ENCODE measurements at places on chromosomes 1 and 21.
A peak's percentile ranks its signal among the peaks of the same experiment; 100 is the strongest.

DNA sequence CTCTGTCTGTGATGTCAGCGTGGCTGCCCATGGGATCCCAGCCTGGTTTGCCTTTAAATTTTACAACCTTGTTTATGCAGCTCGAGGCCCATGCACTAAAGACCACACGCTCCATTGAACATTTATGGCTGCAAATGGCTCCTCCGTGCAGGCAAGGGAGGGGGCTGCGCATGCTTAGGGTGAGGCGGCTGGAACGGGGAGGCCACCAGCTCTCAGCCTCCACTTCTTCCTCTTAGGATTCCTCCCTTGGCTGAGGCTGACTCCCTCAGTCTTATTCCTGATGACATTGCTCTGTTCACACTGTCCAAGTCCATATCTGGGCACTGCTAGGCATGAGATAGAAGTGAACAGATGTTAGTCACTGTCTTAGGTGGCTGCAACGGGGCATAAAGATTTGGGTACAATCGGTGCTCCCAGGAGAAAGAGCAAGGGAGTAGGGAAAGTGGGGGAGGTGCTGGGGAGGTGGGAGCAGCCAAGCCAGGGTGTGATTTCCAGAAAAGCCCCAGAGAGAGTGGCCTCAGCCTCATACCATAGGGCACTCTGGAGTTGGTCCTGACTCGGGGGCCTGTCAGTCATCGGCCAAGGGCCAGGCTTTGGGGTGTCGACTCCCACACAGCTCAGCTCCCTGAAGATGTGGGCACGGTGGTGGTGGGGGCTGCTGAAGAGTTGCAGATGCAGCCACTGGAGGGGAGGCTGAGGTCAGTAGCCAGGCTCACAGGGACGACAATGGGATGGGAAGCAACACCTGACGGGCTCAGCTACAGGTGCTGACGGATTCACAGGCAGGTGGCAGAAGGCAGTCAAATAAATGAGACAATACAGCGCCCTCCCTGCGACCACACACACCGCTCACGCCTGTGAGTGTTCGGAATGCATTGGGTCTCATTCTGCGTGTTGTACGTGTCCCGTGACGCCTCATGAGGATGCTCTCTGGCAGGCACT lies 37.3 kb upstream of the ACTL8 start:
- DNase-seq, result no peak

DNA sequence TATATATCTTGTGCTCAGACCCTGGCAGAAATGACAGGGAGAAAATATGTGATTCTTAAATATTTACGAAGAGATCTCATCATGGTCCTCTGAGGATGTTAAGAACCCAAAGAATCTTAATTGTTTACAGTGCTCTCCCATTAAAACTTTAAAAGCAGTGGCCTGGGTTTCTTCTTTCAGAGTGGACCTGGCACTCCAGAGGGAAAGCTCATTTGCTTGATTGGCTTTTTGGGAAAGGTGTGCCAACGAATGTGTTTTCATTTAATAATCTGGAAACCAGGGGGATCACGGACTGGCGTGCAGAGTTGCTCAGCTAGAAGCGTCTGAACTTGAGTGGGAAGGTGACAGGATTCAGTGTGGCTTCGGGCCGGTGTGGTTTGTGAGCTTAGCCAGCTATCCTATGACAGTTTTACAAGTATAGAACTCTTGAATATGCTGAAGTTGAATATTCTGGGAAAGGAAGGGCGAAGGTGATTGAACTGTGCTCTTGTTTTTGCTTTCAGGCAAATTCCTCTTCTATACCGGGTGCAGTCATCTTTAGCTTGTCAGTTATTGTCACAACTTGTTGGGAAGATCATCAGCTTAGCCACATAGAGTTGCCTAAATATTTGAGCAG lies 154.8 kb downstream of the C1orf21 start:
- DNase-seq, result no peak

GRCh38 chr1:207051191-207051943 lies at the start of gene YOD1:
Gene YOD1 (minus strand): TSS chr1:207051208. CDS start chr1:207051030, 178 bp downstream.
- no peak for DNase-seq

- peak; percentile 54 for DNase-seq
Observed at GRCh38 chr21:39314143-39315027, 953 bp upstream of the BRWD1 start.

- peak; percentile 24 for DNase-seq
Observed at GRCh38 chr1:114671011-114671938, 1.4 kb upstream of the DENND2C start.

- peak; percentile 39 for DNase-seq
Observed at GRCh38 chr1:175174309-175175102, 18.1 kb downstream of the KIAA0040 start.

- DNase-seq, result no peak
Observed at GRCh38 chr1:22855668-22856606, 116.7 kb downstream of the LACTBL1 start.

DNA sequence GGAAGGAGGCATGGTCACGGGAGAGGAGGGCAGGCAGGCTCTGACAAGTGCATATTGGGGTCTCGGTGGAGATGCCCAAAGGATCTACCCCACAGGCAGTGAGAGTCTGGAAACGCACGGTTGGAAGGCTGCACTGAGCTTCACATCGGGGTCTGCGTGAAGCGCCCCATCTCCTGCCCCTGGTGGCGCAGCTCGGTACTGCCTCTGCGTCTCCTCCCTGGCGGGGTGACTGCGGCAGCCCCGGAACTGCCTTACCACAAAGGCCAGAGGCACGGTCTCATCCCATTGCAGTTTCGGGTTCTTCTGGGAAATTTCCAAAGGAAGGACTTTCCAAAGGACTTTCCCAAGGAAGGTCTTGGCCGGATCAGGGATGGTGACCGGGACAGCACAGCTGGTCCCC lies 69.2 kb upstream of the AJAP1 start:
- DNase-seq, result peak; percentile 1

GRCh38 chr1:207659545-207660153 lies 14.7 kb downstream of the CR1L start:
- DNase-seq, result no peak

DNA sequence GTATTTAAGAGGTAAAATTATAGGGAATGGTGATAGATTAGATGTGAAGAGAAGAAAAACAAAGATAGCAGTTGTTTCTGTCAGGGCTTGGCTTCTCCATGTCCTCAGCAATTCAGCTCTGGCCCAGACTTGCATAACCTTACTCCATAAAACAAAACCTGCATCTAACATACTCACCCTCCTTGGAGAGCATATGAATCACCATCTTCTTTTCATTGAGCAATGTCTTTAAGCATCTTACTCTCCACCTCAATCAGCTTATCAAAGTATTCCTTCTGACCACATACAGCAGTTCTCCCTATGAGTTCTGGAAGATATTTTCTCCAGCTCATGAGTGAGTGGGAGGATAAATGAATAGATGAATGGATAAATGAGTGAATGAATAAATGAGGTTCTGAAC lies 49.0 kb downstream of the RAB3B start:
- DNase-seq, result no peak

DNA sequence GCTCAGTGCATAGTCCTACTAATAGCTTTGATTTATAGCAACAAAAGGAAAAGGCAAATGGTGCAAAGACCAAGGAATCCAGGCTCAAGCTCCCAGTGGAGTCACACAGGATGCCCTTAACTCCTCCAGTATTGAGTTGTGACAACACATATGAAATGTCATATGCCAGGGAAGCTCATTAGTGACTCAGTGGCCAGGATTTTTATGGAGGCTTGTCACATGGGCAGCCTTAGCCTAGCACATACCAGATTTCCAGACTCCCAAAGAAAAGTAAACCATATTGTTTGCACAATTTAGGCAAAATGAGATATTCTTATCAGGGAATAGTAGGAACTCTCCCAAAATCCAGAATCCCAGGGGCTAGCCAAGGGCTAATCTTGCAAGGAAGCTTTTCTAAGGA lies 129.2 kb downstream of the MAGI3 start:
- no peak for DNase-seq

All from CD4-positive, alpha-beta T cell treated with Interleukin-21 for 1 hour (primary cell).